ENCODE measurements at places on chromosomes 1 and 21.

- DNase-seq, result no peak
Observed at GRCh38 chr1:168518813-168519212, 25.0 kb downstream of the XCL2 start.

DNA sequence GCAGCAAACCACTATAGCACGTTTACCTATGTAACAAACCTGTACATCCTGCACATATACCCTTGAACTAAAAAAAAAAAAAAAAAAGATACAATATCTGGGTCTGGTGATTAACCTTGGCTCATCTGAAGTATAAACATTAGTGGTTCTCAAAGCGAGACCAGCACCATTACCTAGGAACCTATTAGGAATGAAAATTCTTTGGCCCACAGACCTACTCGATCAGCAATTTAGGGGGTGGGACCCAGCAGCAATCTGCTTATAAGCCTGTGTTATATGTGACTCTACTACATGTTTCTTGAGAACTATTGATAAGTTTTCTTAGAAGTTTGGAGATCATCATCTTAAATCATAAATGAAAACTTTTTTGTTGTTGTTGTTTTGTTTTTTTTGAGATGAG is 9.7 kb upstream of the SPATA1 start:
- DNase-seq, result no peak

DNA sequence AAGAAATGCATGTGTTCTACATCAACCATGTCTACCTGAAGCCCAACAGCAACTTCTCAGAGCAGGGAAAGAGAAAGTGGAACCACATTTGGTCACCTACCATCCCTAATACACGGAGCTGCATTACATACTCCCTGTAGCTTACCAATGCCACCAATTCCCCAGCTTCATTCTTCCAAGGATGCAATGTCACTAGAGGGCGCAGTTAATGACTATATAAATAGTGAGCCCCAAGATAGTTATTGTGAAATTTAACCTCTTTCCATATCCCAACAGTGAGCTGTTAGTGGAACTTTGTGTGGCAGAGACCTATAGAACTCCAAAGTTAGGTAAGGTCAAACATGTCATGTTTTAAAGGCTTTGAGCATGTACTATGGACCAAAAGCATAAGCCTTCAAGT is 618.3 kb downstream of the SMYD3 start:
- DNase-seq, result no peak

- peak; percentile 65 for DNase-seq
Observed at GRCh38 chr1:226121587-226122400, 59.3 kb downstream of the H3-3A start.

GRCh38 chr1:185033686-185034085 is 11.7 kb upstream of the RNF2 start:
- DNase-seq, result no peak

DNA sequence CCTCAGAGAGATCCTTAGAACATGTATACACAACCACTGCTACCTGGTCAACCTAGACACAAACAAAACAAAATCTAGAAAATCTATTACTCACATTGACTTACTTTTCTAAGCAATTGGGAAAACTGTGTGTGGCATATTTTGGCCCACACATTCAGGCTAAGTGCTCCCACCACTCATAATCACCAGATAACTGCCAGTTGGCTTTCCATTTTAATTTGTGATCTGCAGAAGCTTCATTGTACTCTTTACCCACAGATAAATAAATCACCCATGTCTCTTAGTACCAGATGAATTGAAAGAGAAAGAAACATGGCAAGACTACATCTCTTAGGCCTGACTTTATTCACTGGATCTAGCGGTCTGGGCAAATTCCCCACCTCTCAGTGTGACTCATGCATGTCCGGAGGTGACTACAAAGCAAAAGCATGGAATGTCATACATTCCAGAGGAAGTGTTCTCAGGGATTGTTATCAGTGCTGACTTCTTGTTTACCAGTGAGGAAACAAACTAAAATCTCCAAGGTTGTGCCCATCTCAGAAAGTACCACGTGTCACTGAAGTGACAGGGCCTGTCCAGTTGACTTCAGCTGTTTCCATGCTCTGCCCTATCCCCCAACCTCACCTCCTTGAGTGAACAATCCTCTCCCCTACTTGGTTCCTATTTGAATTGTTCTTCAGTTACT is 52.4 kb upstream of the BCL10 start:
- no peak for DNase-seq

DNA sequence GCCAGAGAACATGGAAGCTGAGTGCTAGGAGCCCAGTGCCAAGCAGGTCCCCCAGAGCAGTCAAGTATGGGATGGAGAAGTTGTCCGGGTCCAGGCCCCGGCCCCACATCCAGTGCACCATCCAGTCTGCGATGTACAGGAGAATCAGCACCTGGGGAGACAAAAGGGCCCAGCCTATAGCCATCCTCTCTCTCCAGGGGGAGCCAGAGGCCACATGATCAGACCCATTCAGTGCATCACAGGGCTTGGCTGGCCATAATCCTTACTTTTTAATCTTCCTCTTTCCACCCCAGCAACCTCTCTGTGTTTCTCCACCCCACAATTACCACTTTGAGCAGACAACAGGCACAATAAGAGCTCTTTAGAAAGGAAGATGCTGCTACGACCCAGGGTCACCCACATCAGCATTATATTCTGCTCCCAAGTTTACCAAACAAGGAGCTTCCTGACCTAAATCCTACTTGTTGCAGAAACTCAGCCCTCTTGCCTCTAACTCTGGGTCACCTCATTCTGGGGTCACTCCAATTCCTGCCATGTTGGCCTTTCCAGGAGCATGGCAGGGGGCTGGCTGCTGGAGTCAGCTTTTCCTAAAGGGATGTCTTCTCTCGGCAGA is 16.4 kb upstream of the RAB29 start:
- DNase-seq, result peak; percentile 57

DNA sequence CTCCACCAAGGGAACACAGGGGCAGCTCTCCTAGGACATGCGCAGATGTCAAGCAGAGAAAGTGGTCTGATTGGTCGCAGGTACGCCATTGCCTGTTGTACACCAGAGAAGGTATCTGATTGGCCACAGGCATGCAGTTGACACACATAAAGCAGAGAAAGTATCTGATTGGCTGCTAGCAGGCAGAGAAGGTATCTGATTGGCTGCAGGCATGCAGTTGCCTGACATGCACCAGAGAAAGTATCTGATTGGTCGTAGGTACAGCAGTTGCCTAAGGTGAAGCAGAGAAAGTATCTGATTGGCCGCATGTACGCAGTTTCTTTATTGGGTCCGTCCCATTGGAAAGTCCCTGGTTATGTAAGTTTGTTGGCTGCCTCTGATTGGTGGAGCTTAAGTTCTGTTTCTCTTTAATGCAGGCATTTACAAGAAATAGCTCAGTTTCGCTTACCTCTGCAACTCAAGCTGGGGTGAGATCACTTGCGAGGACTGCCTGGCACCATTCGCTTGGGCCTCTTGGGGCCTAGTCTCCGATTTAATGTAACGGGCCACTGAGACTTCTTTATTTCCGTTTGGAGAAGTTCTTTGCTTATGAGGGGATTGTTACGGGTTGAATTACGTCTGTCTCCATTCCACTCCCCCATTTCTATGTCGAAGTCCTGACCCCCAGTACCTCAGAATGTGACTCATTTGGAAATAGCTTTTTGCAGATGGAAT is 74.2 kb downstream of the SIK1 start:
- DNase-seq, result no peak

DNA sequence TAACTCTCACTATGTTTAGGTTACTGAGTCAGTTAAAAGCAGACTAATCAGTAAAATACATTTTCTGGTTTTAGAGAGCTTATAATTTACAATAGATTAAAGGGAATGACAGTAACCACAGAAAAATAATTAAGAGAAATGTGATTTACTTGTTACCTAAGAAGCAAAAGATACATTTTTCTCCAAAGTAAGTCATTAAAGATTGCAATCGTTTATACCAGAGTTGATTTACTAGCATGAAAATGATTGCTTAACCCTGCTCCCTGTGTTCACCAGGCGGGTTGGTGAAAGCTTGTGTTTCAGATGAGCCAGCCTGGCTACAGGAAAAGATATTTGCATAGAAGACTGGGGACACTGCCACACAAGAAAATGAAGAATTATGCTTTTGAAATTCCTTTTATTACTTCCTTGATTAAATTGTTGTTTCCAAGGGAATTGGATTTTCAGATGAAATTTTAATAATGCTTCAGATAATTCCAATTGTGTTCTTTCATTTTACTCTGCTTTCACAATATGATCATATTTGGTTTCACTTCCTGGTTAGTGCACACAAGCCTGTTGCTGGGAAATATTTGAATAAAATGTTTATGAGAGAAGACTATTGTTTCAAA is 27.9 kb downstream of the LRRC8B start:
- DNase-seq, result no peak

DNA sequence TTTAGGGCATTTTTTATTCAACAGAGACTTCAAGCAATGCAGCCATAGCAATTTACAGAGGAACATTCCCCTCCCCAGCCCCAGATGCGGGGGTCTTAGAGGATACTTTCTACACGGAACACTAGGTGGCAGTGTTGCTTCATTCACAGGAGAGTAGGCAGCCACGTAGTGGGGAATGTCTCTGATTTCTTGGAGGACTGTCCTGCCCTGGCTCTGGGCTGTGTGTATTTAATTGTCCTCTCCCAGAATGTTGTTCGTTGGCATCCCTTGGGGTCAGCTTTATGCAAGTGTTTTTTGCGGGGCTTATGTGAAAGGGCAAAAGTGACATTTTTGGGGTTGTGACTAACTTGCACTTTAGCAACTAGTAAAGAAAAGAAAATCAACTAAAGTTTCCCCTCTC is 96.9 kb downstream of the PAPPA2 start:
- DNase-seq, result no peak

DNA sequence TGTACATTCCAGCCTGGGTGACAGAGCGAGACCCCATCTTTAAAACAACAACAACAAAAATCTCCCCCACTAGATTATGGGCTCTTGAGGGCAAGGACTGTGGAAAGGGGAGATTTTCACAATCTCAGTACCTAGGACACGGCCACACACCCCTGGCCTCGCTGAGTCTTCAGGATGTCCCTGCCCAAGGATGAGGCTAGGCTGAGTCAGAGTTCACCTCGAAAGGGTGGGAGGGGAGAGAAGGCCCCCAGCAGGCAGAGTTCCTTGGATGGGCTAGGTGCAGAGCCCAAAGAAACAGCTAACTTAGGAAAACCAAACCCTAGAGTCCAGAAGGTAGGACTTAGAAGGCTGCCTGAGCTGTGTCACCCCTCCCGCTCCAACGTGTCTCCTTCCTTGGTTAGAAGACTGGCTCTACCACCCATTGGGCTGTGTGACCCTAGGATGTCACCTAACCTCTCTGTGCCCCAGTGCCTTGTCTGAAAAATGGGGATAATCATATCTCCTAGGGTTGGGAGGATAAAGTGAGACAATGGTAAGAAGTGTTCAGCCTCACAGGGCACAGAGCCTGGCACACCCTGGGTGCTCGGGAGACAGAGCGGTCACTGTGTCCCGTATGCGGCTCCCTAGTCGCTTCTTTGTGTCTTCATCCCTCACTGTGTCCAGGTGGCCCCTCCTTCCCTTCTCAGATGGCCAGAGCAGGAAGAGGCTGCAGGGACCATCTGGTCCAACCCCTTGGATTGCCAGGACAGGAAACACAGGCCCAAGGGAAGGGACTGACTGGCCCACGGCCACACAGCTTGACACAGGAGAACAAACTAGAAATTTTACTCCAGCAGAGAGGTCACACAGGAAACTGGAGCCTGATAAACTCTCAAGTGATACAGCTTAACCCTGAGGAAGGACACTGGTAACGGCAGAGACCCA is 11.2 kb downstream of the TRIM62 start:
- DNase-seq, result no peak

- DNase-seq, result no peak
Observed at GRCh38 chr1:201917362-201918033, 28.8 kb downstream of the SHISA4 start.

GRCh38 chr1:219460896-219461815 is 151.7 kb downstream of the ZC3H11B start:
- DNase-seq, result no peak

DNA sequence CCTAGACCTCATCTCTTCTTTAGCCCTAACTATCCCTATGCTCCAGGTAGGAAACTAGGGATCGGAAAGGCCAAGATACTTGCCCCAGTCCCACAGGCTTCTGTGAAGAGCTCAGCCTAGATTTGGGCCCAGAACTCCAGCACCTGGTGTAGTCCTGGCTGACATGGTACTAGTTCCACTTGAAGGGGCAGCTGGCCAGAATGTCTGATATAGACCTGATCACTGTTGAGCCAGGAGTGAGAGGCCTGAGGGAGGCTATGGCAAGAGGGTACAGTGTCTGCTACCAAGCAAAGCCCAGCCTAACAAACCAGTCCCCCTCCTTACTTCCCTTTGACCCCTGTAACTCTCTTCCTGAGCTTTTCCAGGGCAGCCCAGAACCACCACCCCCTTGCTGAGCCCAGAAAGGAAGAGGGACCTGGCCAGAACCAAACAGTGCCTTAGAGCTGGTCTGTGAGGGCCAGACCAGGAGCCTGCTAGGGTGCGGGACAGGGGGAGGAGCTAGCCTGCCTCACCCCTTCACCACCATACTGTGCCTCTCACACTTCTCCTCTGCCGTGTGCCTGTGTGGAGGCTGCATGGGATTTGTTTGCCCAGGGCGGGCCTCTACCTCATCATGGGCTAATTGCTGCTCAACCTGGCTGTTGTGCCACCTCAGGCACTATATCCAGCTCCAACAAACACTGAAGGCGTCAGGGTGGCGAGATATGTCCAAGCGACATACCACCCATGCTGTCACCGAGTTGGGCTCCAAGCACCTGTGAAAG is 10.9 kb downstream of the POMGNT1 start:
- no peak for DNase-seq

DNA sequence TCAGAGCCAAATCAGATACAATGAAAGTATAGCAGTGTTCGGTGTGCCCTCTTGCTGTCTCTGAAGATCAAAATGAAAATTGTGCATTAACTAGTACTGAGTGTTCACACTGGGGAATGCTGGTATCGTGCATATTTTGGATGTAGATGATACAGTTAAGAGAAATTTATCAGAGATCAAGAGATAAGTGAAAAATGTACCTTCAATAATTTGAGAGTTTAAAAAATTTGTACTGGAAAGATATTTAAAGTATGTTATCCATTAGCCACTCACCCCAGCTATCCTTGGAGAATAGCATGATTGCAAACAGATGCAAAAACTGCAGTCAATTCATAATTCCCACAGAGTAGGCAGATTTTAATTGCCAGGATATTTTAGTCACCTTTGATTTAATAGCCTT is 56.4 kb downstream of the GREM2 start:
- DNase-seq, result no peak

DNA sequence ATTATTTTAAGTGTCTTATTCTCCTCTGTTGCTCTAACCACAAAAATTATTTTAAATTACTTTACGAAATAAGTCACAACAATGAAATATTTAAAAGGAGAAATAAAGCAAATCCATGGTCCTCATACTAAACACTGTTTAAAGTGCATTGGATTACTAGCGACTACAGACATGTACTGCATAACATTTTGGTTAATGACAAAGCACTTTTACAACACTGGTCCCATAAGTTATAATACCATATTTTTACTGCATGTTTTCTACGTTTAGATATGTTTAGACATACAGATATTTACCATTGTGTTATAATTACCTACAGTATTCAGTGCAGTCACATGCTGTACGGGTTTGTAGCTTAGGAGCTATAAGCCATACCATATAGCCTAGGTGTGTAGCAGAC is 30.2 kb downstream of the VAMP4 start:
- DNase-seq, result no peak

- DNase-seq, result no peak
Observed at GRCh38 chr21:38341546-38342012, 84.8 kb downstream of the KCNJ15 start.

All from activated CD4-positive, alpha-beta T cell treated with anti-CD3 and anti-CD28 coated beads for 4 hours (primary cell).